ENCODE measurements at places on chromosomes 13 and 19.
A peak's percentile ranks its signal among the peaks of the same experiment; 100 is the strongest.

- DNase-seq = peak; percentile 22
These were observed 6.6 kb downstream of the CLDN10 start for GRCh38 chr13:95559100-95559499.

- no peak for DNase-seq
These were observed 12.1 kb downstream of the SLC25A15 start for GRCh38 chr13:40801255-40802217.

DNA sequence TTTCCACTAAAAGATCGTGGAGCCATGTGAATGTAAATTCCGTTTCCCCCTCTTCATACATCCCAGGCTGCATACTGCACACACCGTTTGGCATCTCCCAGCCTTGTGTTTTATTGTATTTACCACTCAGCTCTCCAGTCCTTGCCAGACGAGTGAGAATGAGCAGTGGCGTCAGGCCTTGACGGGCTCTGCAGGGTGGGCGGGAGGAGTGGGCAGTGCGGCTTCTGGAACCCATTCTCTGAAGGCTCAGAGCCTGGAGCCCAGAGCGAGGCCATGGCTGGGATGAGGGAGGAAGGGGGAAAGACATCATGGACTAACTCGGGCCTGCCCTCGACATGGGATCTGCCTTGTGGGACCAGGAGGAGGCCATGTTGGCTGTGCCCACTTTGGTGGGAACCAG is 25.1 kb downstream of the BICRA start:
- no peak for DNase-seq

DNA sequence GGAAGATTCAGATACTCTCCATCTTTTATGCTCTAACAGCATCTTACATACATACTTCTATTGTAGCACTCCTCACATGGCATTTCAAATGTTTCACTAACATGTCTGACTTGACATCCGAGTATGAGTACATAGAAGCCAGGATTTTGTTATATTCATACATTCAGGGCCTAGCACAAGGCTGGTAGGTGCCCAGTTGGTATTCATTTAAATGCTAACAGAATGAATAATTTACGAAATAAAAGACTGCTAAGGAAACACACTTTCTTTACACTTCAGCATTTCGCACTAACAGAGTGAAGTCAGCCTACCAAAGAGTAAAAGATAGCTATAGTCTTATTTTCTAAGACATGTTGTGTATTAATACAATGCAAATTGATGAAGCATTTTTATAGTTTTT is 67.8 kb upstream of the FBXL3 start:
- no peak for DNase-seq

DNA sequence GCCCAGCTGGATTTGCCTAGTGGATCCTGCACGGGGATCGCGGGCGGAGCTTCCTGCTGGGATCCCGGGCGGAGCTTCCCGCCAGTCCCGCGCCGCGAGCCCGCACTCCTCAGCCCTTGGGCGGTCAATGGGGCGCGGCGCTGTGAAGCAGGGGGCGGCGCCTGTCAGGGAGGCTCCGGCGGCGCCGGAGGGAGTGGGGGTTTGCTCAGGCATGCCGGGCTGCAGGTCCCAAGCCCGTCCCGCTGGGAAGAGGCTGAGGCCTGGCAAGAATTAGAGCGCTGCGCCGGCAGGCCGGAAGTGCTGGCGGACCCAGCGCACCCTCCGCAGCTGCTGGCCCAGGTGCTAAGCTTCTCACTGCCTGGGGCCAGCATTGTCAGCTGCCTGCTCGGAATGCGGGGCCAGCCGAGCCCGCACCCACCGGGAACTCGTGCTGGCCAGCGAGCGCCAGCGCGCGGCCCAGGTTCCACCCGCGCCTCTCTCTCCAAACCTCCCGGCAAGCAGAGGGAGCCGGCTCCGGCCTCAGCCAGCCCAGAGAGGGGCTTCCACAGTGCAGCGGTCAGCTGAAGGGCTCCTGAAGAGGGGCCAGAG is 119.6 kb downstream of the PRR20E start:
- DNase-seq = no peak

- no peak for DNase-seq
These were observed 1.6 kb upstream of the KMT2B start for GRCh38 chr19:35715981-35716800.

- DNase-seq = no peak
These were observed 586.5 kb downstream of the SLITRK5 start for GRCh38 chr13:88257706-88258105.

DNA sequence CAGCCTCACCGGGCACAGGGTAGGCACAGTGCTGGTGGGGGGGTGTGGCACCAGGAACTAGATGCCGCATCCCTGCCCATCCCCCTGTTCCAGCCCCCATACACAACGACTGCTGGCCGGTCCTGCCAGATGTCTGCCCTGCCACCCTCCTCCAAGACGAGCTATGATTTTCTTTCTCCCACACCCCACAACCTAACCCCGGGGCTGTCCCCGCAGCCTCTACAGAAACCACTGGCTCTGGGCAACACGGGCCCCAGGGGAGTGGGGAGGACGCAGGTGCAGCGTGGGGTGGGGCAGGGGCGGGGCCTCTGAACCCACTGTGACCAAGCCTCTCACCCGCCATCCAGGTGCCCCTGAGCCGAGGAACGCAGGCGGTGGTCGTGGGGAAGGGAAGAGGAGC is 15.5 kb downstream of the PGLS start:
- no peak for DNase-seq

Measured in epithelial cell of prostate (primary cell).